GM23248 (cell line): ENCODE measurements at places on chromosomes 6 and 20.
A peak's percentile ranks its signal among the peaks of the same experiment; 100 is the strongest.

GRCh38 chr6:27897580-27898206 is 14.5 kb downstream of the OR2B2 start:
- DNase-seq, result no peak

- no peak for DNase-seq
Measured at GRCh38 chr20:51727872-51728271, 40.3 kb downstream of the ATP9A start.

DNA sequence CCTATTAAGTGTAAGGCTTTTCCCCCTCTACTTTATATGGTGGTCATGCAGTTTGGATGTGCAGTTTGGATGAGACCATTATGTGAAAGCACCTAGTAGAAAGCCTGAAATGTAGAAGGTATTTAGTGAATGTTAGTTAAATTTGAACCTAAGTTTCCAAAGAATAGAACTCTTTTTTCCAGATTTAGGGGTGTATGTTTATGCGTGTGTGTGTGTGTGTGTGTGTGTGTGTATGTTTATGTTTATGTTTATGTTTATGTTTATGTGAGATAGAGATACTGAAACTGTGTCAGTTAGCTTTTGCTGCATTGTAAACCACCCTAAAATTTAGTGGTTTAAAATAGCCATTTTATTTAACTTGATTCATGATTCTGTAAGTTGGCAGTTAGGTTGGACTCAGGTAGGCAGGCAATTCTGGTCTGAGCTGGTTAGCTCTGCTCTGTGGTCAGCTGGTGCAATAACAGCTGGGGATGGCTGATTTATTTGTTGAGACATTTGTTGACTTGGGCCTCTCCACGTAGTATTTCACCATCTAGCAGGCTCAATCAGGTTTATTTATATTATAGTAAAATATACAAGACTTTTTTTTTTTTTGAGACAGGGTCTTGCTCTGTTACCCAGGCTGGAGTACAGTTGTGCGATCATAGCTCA is 54.0 kb downstream of the STK4 start:
- DNase-seq, result no peak

DNA sequence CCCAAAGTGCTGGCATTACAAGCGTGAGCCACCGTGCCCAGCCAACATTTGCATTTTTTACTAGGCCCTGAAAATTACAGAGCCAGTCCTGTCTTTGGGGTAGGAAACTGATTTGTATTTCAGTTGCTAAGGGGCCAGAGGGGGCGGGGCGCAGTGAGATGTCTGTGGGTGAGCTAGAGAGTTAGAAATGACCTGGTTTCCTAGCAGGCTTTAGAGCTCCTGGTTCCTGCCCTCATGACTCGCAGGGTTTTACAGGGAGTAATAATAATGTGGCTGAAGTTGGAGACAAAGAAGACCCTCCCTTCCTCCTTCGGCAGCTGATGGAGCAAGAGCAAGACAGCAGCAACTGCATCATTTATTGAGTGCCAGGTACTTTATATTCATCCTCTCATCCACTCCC is 131.5 kb downstream of the TFAP2C start:
- DNase-seq, result peak; percentile 53

DNA sequence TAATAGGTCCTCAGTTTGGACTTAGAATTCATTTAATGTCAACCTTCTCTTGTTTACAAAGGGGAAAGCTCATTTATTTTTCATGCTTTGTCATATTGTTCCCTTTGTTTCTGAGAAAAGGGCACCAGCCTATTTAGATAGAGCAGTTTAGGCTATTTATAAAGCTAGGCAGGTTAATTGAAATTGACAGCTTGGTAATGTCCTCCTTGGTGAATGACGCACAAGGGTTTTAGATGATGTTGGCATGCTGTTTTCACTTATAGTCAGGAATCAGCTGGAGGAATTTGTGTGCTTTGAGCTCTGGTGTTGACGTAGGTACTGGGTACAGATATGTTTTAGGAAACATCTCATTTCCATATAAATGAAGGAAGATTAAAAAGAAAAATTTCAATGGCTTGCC is 45.2 kb downstream of the BCKDHB start:
- DNase-seq, result no peak

- no peak for DNase-seq
Measured at GRCh38 chr6:39608652-39609345, 116.4 kb downstream of the KIF6 start.

DNA sequence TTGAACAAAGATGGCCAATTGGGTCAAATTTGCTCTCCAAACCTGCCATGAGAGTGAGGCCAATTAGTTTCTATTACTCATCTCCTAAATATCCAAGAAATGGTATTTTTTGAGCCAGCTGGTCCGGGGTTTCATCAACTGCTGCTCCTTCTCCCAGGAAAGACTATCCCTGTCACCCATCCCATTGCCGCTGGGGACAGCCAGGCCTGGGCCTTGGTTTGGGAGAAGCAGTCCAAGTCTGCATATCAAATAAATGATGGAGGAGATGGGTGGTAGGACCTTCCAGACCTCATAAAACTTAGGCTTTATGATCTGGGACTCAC is 46.7 kb upstream of the TTPAL start:
- DNase-seq, result peak; percentile 20

DNA sequence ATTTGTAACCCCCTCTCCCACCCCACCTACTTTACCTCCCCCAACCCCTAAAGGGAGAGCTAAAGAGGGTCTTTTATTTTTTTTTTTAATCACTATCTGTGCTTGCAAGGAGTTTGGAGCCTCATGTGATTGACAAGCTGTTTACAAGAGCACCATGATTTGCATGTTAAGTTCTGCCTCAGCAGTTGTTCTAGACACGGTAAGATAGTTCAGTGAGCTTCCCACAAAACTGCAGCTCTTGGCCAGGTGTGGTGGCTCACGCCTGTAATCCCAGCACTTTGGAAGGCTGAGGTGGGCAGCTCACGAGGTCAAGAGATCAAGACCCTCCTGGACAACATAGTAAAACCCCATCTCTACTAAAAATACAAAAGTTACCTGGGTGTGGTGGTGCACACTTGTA is 5.0 kb upstream of the PXDC1 start:
- no peak for DNase-seq

GRCh38 chr6:84344005-84344404 is 116.6 kb upstream of the CEP162 start:
- no peak for DNase-seq

DNA sequence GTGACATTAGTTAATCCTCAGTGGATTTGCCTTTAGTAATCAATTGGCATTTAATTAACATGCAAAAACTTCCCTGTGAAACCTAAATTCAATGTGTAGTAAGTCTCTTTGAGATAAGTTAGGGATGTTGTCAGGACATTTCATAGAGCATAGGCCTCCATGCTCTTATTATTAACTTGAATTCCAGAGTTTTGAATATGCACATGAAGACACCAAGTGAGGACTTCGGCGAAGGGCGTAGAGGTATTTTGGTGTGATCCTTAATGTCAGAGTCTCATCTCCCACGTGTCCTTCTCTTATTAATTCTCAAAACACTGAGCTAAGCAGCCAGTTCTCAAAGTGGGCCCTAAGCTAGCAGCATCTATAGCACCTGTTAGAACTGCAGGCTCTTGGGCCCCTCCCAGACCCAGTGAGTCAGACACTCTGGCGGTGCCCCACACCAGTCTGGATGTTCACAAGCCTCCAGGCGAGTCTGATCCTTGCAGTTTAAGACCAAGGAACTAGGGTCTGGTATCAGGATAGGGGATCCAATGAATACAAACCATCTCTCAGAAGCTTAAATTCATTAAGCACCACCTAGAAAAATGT is 292.1 kb downstream of the QKI start:
- DNase-seq, result no peak

DNA sequence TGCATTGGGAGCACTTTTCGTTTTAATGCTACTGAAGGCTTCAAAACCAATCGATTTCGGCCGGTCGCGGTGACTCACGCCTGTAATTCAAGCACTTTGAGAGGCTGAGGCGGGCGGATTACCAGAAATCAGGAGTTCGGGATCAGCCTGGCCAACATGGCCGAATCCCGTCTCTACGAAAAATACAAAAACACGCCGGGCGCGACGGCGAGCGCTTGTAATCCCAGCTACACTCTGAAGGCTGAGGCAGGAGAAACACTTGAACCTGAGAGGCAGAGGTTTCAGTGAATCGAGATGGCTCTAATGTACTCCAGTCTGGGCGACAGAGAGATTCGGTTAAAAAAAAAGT is 58.4 kb downstream of the TRIM38 start:
- peak; percentile 81 for DNase-seq

DNA sequence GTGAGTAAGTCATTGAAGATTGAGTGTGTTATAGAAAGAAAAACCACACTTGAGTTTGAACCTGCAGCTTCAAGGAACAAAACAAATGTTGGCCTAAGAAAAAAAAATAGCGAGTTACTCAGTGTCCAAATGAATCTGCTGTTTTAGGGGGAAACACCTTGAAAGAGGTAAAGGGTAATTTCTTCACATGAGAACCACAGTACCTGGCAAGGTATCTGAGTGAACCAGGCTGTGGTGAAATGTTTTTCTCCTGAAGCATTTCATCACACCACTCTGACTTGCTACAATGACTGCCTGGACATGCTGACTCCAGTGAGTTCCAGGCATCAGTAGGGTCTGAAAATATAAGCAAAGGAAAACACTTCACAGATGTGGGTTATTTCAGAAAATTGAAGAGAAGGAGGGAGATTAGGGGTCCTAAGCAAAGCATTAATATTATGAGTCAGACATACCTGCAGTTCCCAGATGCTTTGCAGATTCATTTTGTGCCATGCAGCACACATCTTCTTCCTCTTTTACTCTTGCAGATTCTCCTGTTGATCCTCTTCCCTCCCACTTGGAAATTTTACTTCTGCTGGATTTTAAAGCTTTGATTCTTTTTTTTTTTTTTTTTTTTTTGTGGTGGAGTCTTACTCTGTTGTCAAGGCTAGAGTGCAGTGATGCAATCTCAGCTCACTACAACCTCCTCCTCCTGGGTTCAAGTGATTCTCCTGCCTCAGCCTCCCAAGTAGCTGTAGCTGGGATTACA is 206.2 kb upstream of the SGK1 start:
- DNase-seq, result no peak

DNA sequence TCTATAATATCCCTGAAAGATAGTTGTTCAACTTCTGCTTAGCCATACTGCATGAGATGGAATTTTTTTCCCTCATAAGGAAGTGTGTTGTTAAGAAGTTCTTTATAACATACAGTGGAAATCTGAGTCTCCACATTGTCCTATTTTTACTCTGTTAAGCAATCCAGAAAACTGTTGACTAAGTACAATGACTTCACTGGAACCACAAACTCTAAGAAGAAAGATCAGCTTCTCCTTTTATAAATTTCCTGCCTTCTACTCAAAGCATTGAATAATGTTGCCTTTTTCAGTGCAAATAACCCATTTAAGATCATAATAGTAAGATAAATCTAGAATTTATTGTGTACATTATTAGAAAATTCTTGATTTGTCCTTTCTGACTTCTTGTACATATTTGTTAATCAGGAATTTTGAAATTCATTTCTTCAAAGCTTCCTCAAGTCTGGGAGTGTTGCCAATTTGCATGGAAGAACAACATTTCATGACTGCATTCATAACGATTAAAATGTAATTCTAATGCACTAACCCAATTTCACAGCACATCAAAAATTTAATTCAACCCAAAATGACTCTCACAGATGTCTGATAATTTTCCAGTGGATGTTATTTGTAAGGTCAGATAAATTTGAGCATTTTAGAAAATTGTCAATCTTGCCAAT is 45.6 kb upstream of the ANKEF1 start:
- peak; percentile 75 for DNase-seq

DNA sequence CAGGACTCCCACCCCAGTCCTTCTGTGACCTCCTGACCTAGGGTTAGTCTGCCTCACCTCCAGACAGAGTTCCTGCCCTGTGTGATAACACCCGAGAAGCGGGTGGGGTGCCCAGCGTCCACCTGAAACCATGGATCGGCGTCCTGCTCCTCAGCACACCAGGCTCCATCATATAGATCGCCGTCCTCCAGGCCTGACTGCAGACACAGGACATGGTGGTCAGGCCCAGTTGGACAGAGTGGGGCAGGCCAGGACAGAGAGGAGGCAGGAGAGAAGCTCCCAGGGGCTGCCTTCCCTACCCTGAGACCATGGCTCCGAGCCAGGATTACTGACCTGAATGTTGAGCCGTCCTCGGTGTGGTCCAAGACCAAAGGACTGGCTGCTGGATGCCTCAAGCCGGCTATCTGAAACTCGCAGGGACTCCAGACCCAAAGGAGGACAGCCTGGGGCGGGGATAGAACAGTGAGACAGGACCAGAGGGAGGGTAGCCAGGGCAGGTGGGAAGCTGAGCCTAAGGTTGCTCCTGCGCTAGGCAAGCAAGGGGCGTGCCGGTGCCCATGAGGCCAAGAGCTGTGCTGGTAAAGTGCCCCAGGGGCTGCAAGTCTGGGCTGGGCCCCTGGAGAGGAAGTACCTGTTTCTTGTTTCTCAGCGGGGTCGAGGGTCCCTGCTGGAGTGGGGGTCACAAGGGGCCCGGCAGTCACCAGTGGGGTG is 2.2 kb downstream of the CPXM1 start:
- no peak for DNase-seq

DNA sequence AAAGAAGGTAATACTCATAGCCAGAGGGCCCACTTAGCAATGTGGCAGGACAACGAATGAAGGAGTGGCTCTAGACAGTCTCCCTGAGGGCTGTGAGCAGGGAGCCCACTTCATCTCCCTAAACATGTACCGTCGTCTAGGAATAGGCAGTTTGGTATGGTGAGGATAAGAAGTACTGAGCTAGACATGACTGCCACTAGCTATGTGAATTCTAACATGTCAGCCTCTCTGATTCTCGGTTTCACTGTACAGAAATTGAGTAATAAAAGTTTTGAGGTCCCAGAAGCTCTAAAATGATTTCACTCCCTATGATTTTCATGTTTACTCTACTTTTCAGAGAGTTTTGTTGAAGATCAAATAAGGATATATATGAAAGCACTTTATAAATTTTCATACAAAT is 107.1 kb downstream of the AHI1 start:
- no peak for DNase-seq

- DNase-seq, result no peak
Measured at GRCh38 chr20:9398882-9399281, 115.5 kb upstream of the LAMP5 start.

DNA sequence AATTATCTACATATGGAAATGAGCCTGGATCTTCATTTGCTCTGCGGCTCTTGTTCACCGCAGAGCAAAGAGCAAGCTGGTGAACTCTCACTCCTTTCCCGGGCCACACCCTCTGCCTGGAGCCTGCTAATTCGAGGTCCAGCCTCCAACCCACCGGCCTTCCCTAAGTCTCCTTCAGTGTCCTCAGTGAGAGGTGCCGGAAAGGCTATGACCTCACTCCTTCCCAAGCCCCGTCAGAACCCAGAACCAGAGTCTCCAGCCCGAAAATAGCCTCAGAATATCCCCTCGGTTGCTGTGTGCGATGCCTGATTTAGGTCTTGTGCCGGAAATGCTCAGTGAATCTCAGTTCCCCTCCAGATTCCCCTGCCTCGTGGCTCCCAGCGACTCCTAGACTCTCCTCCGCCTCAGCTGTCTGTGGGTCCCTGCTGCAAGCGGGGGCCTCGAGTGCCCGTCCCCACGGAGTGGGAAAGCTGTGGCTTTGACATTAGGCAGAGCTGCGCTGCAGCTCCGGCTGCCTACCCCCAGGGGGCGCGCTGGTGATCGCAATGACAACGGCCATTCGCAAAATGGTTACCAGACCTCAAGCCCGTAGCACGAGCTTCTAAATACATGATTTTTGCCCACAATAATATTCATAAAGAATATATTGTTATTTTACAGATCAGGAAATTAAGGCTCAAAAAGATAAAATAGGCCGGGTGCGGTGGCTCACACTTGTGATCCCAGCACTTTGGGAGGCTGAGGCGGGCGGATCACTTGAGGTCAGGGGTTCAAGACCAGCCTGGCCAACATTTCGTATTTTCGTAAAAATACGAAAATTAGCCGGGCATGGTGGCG is 4.1 kb upstream of the BNIP5 start:
- DNase-seq, result peak; percentile 83

GRCh38 chr6:98970469-98970868 is 22.7 kb upstream of the FBXL4 start:
- no peak for DNase-seq
